ENCODE measurements at places on chromosomes 1 and 21. TPM values are rescaled to one million over a fixed set of nuclear protein-coding genes. Genes with fewer than 3 reads are reported as not detected.

The MX2 gene
- not detected for polyA plus RNA-seq

The CA6 gene
- not detected for polyA plus RNA-seq

The DNAH14 gene
- polyA plus RNA-seq, result not detected

The TNFSF4 gene
- not detected for polyA plus RNA-seq

The C2CD2 gene
- polyA plus RNA-seq, result 2.6 TPM

The BARHL2 gene
- not detected for polyA plus RNA-seq

The PTGS2 gene
- 0.13 TPM for polyA plus RNA-seq

The CLCNKA gene
- polyA plus RNA-seq, result not detected

The LCE2C gene
- not detected for polyA plus RNA-seq

The DSTYK gene
- polyA plus RNA-seq, result 10.1 TPM

The PDXK gene
- polyA plus RNA-seq, result 12.9 TPM

The FOXD2 gene
- polyA plus RNA-seq, result not detected

The STYXL2 gene
- not detected for polyA plus RNA-seq

The AKT3 gene
- 35.7 TPM for polyA plus RNA-seq

The AMY1A gene
- polyA plus RNA-seq, result not detected

The C1orf87 gene
- not detected for polyA plus RNA-seq

The CYYR1 gene
- polyA plus RNA-seq, result 0.27 TPM

The NECTIN4 gene
- polyA plus RNA-seq, result not detected

The KRTAP8-1 gene
- not detected for polyA plus RNA-seq

The RAB3B gene
- 0.21 TPM for polyA plus RNA-seq

The PLPPR4 gene
- polyA plus RNA-seq, result 803 TPM

The EEIG2 gene
- 14.7 TPM for polyA plus RNA-seq

The MYBPH gene
- not detected for polyA plus RNA-seq

The BSND gene
- not detected for polyA plus RNA-seq

The BEST4 gene
- not detected for polyA plus RNA-seq

The HS2ST1 gene
- 14.2 TPM for polyA plus RNA-seq

The LRRC38 gene
- polyA plus RNA-seq, result not detected

The CDK18 gene
- polyA plus RNA-seq, result 0.85 TPM

The ANKRD34A gene
- 10.7 TPM for polyA plus RNA-seq

The PRRX1 gene
- 2.3 TPM for polyA plus RNA-seq

The NT5C1A gene
- not detected for polyA plus RNA-seq

The LIX1L gene
- 3.5 TPM for polyA plus RNA-seq

The CACNA1E gene
- 2.4 TPM for polyA plus RNA-seq

The ALX3 gene
- not detected for polyA plus RNA-seq

The FLG2 gene
- polyA plus RNA-seq, result not detected

The FABP3 gene
- polyA plus RNA-seq, result 242 TPM

The PLA2G2F gene
- polyA plus RNA-seq, result not detected

The PRAMEF17 gene
- polyA plus RNA-seq, result not detected

The DIP2A gene
- polyA plus RNA-seq, result 8.5 TPM

The IL10 gene
- not detected for polyA plus RNA-seq

The H6PD gene
- polyA plus RNA-seq, result 0.19 TPM

The DCAF6 gene
- 89.0 TPM for polyA plus RNA-seq

The SPATA17 gene
- 3.4 TPM for polyA plus RNA-seq

The GNB1 gene
- 55.1 TPM for polyA plus RNA-seq

The RGS7 gene
- polyA plus RNA-seq, result 71.2 TPM

The KCNJ9 gene
- 12.2 TPM for polyA plus RNA-seq

The MYOG gene
- not detected for polyA plus RNA-seq

The CHI3L2 gene
- polyA plus RNA-seq, result not detected

The ANGPTL1 gene
- polyA plus RNA-seq, result 0.52 TPM
